ENCODE measurements at places on chromosomes 2 and 18.

DNA sequence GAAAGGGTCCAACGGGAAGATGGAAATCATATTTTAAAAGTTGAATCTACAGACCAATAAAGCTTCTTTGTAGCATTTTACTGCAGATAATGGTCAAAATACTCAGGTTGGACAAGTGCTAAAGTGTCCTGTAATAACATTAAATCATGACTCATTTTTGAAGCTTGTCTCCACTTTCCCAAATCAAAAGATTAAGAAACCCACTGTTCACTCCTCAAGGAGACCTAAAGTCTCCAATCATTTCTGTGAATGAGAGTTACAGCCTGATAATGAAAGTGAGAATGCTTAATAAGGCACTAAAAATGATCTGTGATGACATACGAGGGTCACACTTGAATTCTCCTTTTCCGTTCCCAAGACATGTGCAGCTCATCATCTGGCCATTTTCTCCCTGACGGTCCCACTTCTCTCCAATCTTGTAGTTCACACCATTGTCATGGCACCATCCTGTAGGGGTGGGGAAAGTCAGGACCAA lies 53.4 kb downstream of the ATIC start:
- no peak for DNase-seq

DNA sequence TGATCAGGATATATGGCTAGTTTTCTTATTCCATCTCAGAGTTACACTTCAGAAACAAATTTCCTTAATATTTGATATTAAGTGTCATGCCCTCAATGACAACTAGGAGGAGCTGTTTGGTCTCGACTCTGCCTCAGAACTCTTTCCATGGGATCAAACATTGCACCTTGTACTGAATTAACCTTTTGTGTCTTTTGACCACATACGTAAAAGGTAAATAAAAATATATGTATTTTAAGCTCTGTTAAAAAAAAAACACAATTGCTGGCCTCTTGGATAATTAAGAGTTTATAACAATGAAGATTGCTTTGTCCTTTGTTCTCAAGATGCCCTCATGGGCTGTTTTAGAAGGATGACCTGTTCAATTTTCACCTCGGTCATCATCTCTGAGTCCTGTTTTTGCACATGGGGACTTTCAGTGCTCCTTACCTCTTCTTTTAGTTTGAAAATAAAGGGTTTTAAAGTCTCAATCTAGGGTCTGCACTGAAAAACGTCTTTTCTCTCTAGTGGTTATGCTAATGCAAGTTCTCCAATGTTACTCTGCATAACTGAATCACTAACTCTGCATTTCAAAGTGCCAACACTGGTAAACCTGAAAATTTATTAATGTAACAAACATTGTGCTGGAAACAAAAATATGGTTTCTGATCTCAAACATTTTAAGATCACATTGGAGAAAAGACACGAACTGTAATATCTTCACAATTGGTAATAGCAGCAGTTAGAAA lies 18.8 kb upstream of the FN1 start:
- DNase-seq: no peak

DNA sequence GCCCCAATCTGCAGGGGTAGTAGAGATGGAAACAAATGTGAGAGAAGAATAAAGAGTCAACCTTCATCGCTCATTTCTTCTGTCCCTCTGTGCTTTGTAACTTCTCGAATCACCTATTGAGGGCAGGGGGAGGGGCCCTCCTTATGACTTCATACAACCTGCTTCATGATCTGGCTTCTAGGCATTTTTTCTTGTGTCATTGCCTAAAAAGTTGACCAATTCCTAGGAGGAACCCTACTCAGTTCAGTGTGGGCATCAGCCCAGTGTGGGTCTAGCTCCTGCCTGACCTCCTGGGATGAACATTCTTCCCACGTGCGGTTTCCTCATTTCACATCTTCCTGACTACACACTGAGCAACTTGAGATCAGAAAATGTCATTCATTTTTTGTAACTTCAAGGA lies 46.3 kb upstream of the CREB1 start:
- DNase-seq: no peak

- DNase-seq: no peak
These were observed 227.4 kb upstream of the CDH7 start for GRCh38 chr18:65523461-65523860.

DNA sequence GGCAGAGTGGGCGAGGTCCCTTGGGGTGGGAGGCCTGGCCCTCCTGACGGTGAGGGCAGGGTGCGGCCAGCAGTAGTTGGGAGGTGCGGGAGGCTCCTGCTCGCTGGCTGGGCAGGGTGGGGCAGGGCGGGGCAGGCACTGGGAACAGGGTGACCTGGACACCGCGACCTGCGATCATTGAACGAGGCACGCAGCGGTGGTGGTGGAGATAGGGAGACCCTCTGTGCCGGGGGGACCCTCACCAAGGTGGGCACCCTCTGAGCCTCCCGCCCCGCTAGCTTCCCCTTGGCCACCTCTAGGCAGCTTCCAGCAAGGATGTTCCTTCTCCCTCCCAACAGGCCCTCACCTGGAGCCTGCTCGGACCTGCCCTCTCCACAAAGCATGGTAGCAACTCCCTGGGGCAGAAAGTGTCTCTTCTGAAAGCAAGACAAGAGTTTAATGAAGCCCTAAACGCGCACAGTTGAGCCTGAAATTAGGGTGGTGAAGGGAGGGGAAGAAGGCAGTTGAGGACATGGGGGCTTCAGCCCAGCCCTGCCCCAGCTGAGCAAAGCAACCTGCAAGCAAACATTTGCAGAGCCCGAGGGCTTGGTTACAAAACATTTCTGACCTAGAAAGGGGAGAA lies 15.4 kb upstream of the FOSL2 start:
- no peak for DNase-seq

DNA sequence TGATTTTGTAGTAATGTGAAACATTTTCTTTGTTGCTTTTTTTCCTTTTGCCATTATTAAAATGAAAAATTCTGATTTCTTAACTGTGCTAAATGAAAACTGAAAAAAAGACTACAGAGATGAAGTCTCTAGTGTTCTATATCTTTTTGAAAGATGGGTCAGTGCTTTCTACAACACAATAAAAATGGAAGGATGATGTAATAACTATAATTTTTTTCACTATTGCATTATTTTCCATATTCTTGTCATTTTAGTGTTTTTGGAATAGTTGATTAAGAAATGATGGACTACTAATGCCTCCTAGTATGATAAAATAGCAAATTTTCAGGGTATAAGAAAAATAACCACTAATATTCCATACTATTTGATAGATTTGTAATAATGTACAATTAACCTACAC lies 7.2 kb downstream of the PSMD14 start:
- DNase-seq: no peak

DNA sequence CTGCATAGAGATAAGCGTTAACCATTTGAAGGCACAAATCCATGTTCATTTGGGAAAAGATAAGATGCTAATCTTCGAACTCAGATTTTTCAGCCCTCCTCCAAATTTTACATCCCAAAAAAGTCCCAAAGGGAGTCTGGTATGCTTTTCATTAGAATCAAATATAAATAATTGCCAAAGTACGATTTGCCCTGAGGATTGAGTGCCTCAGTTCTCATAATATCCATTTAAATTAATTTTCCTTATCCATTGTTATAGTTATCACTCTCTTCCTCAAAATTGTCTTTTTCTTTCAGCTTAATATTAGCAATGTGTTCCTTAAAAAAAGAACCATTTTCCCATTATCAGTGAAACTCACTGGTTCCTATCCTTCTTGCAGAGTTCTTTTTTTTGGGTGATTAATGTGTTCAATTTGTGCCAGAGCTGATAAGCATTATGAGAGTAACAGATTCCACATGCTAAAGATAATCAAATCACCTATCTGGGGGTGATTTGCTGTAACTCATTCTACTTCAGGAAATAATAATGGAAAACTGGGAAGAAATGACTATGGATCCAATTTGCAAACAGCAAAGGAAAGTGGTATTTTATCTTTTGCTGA lies 686 bp downstream of the HNMT start:
- DNase-seq: no peak

GRCh38 chr2:122543815-122544214 lies 788.4 kb downstream of the TSN start:
- DNase-seq: no peak

GRCh38 chr2:60226943-60227342 lies 326.5 kb downstream of the BCL11A start:
- no peak for DNase-seq

- no peak for DNase-seq
These were observed 40.1 kb upstream of the APCDD1 start for GRCh38 chr18:10414293-10414842.

DNA sequence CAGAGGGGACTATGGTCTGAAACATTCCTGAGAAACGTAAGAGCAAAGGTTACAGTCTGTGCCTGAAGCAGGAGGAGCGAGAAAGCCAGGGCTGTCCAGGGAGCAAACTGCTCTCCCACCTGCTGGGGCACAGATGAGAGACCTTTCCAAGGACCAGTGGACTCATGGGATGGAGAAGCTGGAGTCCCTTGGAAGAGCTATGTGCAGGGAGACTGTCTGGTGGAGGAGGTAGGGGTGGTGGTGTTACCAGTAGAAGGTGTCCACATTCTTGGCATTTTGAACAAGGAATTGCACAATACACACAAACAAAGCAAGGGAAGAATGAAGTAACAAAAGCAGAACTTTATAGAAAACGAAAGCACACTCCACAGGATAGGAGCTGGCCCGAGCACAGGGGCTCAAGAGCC lies 97.9 kb upstream of the CYRIA start:
- DNase-seq: no peak

- DNase-seq: no peak
These were observed 25.3 kb downstream of the SLC16A14 start for GRCh38 chr2:230043461-230043860.

- no peak for DNase-seq
These were observed 142.0 kb upstream of the APCDD1 start for GRCh38 chr18:10312326-10313015.
